CD8-positive, alpha-beta memory T cell (primary cell): ENCODE measurements at places on chromosomes 1 and 21. TPM values are rescaled to one million over a fixed set of nuclear protein-coding genes. Genes with fewer than 3 reads are reported as not detected.

The GOLPH3L gene
- 20.0 TPM for total RNA-seq

The UBL4B gene
- total RNA-seq, result not detected

The ACOT11 gene
- 0.37 TPM for total RNA-seq

DNA sequence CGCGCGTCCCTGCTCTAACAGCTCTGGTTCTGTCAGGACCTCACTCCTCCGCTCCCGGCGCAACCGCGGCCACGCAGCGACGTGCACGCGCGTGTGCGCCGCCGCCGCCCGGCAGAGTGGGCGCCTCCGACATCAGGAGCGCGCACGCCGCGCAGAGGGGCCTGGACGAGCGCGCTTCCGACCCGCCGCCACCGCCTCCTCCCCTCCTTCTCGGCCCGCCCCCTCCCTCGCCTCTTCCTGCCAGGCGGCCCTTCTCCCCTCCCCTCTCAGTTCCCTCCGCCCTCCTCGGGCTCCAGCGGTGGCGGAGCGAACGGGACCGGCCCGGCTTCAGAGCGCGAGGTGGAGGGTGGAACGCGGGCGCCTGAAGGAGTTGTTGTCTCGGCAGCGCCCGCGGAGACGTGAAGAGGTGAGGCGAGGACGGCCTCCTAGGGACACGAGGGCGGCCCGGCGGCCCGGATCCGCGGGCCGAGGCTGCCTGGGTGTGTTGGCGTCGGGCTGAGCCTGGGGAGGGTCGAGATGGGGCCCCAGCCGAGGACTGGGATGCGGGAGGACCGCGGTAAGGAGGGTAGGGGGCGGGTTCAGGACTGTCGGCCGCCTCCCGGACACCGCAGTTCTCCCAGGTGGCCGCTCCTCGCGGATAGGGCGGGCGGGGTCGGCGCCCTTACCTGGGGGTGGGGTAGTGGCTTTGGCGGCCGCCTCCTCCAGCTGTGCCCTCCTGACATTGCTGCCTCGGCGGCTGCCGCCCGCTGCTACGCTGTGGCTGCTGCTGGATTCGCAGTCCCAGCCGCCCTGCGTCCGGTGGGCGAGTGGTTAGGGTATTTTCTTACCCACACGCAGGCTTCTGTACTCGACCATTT, at the start of gene RABGAP1L:
Gene RABGAP1L, plus strand, starts transcription at position 269 of the 857 bp plus-strand sequence.
- peak; percentile 92 for DNase-seq
- H3K27me3 ChIP-seq, result no peaks in the 10 kb centered on the region
- peaks cover 27% of the 10 kb centered on the region for H3K4me1 ChIP-seq

- peaks cover 41% of the 10 kb centered on the region for H3K36me3 ChIP-seq
- no peak overlapping the region for H3K4me3 ChIP-seq
- H3K4me1 ChIP-seq, result peaks cover 57% of the 10 kb centered on the region
- no peak overlapping the region for H3K27ac ChIP-seq
Measured at GRCh38 chr1:27891196-27891889, 19.0 kb downstream of the THEMIS2 start.

- no peaks in the 10 kb centered on the region for H3K4me1 ChIP-seq
- no peaks in the 10 kb centered on the region for H3K36me3 ChIP-seq
- H3K27me3 ChIP-seq, result no peaks in the 10 kb centered on the region
Measured at GRCh38 chr1:55893155-55893554, 678.0 kb upstream of the USP24 start.

DNA sequence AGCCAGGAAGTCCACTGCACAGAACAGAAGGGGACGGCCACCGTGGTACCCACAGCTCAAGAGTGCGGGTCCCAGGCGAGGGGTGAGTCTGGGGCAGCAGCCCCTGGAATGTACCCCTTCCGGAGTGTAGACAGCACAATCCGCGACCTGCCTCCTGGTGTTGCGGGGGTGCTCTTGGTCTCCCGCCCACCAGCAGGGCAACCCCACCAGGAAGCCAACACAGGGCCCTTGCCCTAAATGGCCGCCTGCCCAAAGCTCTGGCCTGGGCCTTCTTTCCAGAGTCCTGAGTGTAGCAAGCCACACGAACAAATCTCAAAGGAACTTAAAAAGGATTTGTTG, 1.1 kb upstream of the SLC19A1 start:
- H3K36me3 ChIP-seq, result no peaks in the 10 kb centered on the region
- peaks cover 10% of the 10 kb centered on the region for H3K4me1 ChIP-seq
- no peaks in the 10 kb centered on the region for H3K27me3 ChIP-seq
- no peak overlapping the region for H3K4me3 ChIP-seq

GRCh38 chr1:4171480-4172450, 271.7 kb upstream of the C1orf174 start:
- H3K4me1 ChIP-seq, result no peaks in the 10 kb centered on the region
- no peak overlapping the region for H3K27ac ChIP-seq
- H3K36me3 ChIP-seq, result no peaks in the 10 kb centered on the region
- no peaks in the 10 kb centered on the region for H3K27me3 ChIP-seq
- no peak overlapping the region for H3K4me3 ChIP-seq

DNA sequence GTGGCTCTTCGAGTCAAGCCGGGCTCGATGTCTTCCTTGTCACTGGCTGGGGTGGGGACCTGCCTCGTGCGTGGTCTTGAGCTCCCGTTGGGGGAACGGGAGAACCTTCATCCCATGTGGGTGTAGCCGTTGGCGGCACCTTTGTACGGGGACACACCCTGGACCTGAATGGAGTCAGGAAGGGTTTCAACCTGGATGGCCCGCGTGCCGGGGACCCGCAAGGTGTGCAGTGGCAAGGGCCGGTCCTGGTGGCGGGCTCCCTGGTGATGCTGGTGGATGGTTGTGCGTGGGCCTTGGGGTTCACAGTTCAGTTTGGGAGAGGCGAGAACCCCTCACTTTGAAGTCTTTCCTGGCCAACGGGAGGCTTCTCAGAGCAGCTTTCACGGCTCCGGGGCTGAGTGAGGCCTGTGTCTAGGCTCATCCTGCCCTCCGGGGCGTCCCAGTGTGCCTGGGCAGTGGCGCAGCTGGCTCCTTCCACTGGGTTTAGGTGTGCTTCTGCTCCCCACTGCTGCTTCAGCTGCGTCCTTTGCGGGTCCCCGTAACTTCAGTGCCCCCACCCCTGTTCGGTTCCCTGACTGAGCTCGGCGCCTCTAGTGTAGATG, 11.4 kb downstream of the SKI start:
- peaks cover 12% of the 10 kb centered on the region for H3K36me3 ChIP-seq
- no peak for DNase-seq
- H3K27ac ChIP-seq, result no peak overlapping the region
- H3K4me3 ChIP-seq, result no peak overlapping the region
- no peaks in the 10 kb centered on the region for H3K27me3 ChIP-seq

- no peak for DNase-seq
- peak overlapping the region; percentile 19 for H3K4me3 ChIP-seq
- no peaks in the 10 kb centered on the region for H3K27me3 ChIP-seq
- no peak overlapping the region for H3K27ac ChIP-seq
Measured at GRCh38 chr1:246698466-246699094, 25.6 kb upstream of the SCCPDH start.

- DNase-seq, result no peak
- H3K36me3 ChIP-seq, result peaks cover 37% of the 10 kb centered on the region
- no peaks in the 10 kb centered on the region for H3K27me3 ChIP-seq
- no peak overlapping the region for H3K27ac ChIP-seq
Measured at GRCh38 chr1:201849372-201850052, 20.6 kb downstream of the IPO9 start.

DNA sequence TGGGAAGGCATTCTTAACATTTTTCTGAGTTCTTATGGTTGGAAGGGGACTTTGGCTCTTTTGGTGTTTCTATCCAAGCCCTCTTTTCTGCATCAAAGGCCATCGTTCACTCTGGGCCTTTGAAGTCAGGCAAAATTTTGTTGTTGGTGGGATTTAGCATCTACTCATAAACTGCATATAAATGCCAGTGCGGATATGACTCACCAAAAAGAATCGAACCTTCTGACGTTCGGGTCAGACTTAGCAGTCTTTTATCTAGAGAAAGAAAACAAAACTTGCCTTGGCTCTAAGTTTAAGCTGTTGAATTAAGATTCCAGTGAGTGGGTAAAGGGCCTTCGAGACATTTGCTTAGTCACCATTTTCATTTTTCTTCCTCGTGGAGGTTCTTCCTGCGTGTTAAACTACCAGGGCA, 51.4 kb downstream of the EVA1C start:
- no peaks in the 10 kb centered on the region for H3K27me3 ChIP-seq
- H3K36me3 ChIP-seq, result peaks cover 8% of the 10 kb centered on the region
- H3K27ac ChIP-seq, result no peak overlapping the region
- no peaks in the 10 kb centered on the region for H3K4me1 ChIP-seq
- DNase-seq, result no peak
- H3K4me3 ChIP-seq, result no peak overlapping the region

GRCh38 chr1:151059109-151060006, at the start of gene CDC42SE1:
CDC42SE1 (minus strand) TSS chr1:151059622; CDS start chr1:151055730, 3,892 bp downstream.
- H3K27me3 ChIP-seq, result no peaks in the 10 kb centered on the region
- DNase-seq, result peak; percentile 78
- peaks cover 16% of the 10 kb centered on the region for H3K4me1 ChIP-seq
- peak within 1 kb of the TSS; percentile 98 for H3K27ac ChIP-seq
- H3K4me3 ChIP-seq, result peak within 1 kb of the TSS; percentile 92
- peaks cover 26% of the 10 kb centered on the region for H3K36me3 ChIP-seq

DNA sequence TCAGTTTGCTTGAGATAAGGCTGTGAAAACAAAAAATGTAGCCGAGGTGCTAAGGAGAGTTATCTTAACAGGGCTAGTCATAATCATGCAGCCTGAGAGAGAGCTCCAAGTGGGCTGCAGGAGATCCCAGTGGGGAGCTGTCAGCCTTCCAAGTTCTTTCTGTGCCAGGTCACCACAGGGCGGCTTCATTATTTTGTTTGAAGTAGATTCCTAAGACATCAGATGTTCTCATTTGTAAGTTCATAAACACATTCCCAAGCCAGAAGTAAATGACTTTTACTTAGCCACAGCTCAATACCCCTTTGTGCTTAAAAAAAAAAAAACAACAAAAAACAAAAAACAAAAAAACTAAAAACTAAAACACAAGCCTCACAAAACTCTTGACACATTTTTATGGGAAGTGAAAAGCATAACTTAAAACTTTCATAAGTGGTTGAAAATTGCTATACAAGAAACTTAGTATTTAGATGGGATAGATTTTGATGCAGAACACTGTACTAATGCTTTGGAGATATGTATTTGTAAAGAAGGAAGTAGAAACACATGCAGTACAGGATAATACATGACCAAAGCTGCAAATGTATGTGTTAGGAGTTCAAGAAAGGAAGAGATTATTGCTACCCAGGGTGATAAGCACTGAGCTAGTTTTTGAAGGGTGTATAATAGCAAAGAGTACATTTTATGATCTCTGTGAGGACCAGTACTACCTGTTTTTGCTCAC, 8.6 kb downstream of the CDC14A start:
- peaks cover 3% of the 10 kb centered on the region for H3K36me3 ChIP-seq
- H3K27me3 ChIP-seq, result no peaks in the 10 kb centered on the region
- peak overlapping the region; percentile 27 for H3K27ac ChIP-seq
- H3K4me3 ChIP-seq, result no peak overlapping the region
- H3K4me1 ChIP-seq, result peaks cover 81% of the 10 kb centered on the region
- no peak for DNase-seq

DNA sequence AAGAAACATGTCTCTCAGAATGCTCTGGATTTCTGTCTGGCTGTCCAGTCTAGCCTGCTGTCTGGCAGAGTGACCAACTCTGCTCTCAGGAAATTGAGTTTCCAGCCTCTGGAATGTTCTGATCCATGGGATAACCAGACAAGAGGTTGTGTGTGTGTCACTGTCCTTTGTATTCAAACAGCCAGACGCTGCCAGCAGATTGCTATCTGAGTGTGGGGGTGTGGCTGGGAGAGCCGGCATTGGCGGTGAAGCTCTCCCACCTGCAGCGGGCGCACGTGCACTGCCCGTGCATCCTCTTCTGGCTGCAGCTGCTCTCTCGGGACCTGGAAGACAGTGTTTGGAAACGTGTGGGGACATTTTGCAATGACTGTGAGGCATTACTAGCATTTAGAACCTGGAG, 26.1 kb downstream of the PKP1 start:
- no peaks in the 10 kb centered on the region for H3K4me1 ChIP-seq
- no peaks in the 10 kb centered on the region for H3K27me3 ChIP-seq
- no peak overlapping the region for H3K27ac ChIP-seq
- no peaks in the 10 kb centered on the region for H3K36me3 ChIP-seq
- DNase-seq, result no peak

GRCh38 chr1:20198918-20199317, 12.6 kb upstream of the PLA2G2C start:
- H3K36me3 ChIP-seq, result no peaks in the 10 kb centered on the region
- no peak for DNase-seq
- H3K4me3 ChIP-seq, result no peak overlapping the region
- H3K4me1 ChIP-seq, result no peaks in the 10 kb centered on the region
- H3K27me3 ChIP-seq, result no peaks in the 10 kb centered on the region

GRCh38 chr1:26019641-26020315, 1.8 kb upstream of the EXTL1 start:
- H3K4me3 ChIP-seq, result no peak overlapping the region
- no peaks in the 10 kb centered on the region for H3K36me3 ChIP-seq
- no peak for DNase-seq

DNA sequence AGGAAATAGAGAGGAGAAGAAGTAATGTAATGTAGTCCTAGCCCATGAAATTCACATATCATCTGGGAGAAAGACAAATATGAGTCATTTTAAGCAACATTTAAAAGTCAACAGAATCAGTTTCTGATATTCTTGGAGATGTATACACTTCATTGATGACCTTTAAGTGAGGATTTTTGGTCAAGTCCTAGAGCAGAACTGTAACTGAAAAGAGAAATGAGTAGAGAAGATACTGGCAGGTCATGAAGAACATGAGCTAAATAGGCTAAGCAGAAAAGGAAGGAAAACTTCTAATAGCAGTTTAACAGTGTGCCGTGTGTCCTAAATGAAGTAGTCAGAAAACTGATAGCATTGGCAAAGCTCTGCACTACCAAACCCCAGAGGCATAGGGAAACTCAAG, 4.6 kb downstream of the ZFP69B start:
- H3K36me3 ChIP-seq, result no peaks in the 10 kb centered on the region
- no peak overlapping the region for H3K27ac ChIP-seq
- H3K4me3 ChIP-seq, result no peak overlapping the region
- H3K4me1 ChIP-seq, result peaks cover 13% of the 10 kb centered on the region

DNA sequence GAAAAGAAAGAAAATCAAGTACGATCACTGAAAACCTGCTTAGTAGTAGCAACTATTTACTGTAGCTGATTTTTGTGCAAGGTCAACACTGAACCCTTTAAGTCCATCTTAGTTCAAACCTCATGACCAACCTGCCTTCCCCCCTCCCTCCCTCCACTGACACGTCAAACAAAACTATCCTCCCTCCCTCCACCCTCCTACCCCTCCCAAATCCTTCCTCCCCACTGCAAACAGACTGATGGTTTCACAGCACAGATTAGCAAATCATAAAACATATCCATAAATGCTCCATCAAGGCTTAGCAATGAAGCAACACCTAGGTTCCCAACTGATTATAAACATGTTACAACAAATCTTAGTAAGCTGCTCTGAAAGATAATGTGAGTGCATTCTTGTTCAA, 164.3 kb upstream of the GREM2 start:
- no peaks in the 10 kb centered on the region for H3K4me1 ChIP-seq
- H3K27me3 ChIP-seq, result no peaks in the 10 kb centered on the region
- no peaks in the 10 kb centered on the region for H3K36me3 ChIP-seq
- H3K4me3 ChIP-seq, result no peak overlapping the region
- DNase-seq, result no peak
- no peak overlapping the region for H3K27ac ChIP-seq
